ENCODE measurements at places on chromosomes 2 and 18.

- DNase-seq: peak; percentile 62
These were observed 38.5 kb downstream of the PNO1 start for GRCh38 chr2:68196120-68196716.

DNA sequence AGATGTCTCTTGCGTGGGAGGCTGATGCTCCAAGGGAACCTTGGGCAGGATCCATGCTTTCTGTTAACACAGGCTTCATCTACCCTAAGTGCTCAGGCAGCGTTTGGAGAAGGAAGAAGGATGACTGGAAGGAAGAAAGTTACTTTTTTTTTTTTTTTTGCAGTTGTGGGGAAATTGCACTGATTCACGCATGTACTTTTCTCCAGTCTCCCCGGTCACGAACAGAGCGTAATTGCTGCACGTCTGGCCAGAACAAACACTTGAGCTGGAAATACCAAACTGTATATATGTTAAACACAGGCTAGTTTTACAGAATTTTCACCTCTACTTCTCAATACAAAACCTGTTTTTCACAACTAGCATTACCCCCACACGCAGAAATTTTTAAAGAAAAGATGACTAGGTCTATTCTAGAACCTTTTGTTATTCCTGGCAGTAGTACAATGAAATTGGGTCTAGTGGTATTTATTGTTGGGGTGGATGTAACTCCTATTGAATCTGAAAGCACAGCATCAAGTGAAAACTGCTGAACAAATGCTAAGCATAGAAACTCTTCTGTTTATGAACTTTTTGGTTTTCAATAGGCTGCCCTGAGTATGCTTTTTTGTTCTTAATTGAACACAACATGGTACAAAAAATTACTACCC, 9.3 kb upstream of the SCYGR5 start:
- no peak for DNase-seq

- no peak for DNase-seq
These were observed 8.8 kb upstream of the ITGB6 start for GRCh38 chr2:160208655-160209515.

DNA sequence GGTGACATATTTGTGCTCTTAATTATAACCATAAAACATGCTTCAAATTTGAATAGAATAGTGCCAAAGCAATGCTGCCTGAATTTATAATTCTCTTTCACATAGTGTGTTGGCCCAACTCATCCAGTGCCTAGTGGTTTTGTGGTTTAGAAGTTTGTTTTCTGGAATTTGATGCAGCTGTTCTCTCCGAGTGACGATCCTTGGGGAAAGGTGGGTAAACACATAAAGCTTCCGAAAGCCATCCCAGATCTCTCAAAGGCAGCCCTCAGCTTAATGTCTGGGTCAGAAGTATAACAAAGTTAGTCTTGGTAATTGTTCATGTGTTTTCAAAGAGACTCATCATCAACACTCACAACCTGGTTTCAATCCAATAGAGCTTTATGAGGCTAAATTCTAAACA, 235.6 kb upstream of the CDH2 start:
- peak; percentile 5 for DNase-seq

GRCh38 chr2:182897137-182897536, 30.7 kb upstream of the FRZB start:
- peak; percentile 67 for DNase-seq

DNA sequence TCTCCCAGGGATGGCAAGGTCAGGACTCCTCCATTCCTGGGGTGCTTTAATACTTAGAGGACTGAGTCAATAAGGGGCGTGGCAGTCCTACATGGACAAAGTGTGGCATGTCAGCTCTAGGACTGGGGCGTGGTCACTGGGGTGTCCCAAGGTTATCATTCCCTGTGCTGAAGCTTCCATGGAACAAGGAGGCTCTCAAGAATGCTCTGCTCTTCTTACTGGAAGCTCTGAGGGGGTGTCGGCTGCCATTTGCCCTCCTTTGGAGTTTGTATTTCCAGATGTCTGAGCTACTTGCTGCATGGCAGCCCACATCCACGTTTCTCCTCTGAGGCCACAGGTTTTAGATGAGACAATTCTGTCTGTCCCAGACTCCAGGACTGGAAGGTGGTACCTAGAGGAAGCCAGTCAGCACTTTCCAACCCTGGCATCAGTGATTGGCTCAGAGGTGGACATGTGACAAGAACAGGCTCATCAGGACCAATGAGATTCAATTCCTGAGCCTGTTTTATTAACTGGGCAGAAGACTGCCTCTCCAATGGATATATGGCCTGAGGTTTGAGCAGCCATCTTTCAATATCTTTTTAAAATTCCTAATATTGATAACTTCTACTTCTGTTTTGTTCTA, 128.9 kb upstream of the ARL4C start:
- DNase-seq: no peak

DNA sequence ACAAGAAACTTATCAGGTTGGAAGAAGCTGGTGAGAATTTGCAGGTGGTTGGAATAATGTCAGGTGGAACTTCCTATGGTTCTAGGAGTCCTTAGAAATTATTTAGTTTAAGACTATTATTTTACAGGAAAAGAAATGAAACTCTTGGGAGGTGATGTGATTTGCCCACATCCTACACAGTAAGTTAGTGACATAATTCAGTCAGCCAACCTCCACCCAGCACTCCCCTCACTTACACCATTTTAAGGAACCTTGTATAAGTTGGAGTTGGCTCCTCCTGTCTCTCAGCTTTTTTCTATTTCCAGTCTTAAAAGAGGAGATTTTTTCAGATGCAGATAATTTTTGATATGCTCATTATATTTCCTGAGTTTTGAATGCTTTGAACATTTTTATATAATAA, 86.4 kb downstream of the SKA1 start:
- no peak for DNase-seq

- DNase-seq: no peak
These were observed 41.6 kb upstream of the NRP2 start for GRCh38 chr2:205640716-205641115.

GRCh38 chr2:124027182-124027581, 2.1 kb downstream of the CNTNAP5 start:
- DNase-seq: peak; percentile 6

GRCh38 chr2:210555555-210555954, 844 bp upstream of the CPS1 start:
- DNase-seq: no peak

GRCh38 chr2:61175036-61175435, 13.0 kb downstream of the C2orf74 start:
- DNase-seq: no peak

DNA sequence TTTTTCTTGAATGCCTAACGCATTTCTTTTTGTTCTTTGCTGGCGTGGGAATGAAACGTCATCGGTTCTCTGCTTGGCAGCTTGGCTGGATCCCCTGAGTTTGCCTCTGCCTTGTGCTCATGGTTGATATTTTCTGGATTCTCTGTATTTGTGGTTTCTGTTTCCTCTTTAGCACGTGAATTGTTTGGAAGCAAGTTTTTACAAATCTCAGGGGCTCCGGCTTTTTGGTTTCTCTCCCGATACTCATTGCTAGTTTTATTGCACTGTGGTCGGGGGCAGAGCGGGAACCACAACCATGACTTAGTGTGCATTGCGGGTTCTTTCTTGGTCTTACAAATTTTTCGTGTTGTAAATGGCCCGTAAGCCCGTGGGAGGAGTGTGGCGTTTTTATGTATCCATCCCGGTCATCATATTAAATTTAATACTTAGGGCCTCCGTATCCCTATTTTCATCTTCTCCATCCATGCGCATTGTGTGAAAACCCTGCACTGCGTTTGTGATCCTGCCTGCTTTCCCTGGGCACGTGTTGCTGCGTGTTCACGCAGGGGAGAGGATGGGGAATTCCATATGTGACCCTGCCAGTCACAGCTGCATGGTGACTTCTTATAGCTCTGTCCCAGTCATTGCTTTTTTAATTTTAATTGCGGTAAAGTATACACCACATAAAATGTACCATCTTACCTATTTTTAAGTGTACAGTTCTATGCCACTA, 9.4 kb downstream of the RAMP1 start:
- DNase-seq: no peak

DNA sequence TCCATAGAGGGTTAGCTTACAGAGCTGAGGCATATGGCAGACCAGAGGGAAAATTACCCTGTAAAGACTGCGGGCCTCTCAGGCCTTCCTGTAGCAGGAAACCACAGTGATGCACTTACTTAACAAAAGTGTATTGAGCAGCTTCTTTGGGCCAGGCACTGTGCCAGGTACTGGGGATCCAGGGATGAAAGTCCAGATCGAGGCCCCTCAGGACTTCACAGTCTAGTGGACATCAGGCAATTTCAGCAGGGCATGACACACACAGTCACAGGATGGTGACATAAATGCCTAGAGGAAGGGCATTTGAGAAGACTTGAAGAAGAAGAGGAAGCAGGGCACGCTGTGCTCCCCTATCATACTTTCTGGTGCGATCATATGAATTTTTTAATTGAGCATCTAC, 71.7 kb downstream of the MARCO start:
- DNase-seq: no peak

DNA sequence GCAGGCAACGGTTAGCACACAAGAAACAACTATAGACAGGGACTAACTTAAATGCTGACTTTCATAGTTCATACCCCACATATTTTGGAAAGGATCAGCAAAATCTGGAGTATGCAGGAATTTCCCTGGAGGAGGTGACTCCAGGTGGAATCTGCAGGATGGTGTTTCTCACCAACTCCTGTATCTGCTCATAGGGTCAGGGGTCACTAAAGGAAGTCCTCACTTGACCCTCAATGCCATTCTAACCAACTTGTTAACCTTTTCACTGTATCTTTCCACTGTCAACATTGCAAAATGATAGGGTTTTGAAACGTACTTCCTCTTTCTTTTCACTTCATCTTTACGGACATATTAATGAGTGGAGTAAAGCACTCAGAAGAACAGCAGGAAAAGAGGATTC, 207.0 kb upstream of the CXCR4 start:
- DNase-seq: no peak

- no peak for DNase-seq
These were observed 61.8 kb downstream of the CABYR start for GRCh38 chr18:24200494-24201290.

GRCh38 chr2:59899692-59900091, 653.8 kb downstream of the BCL11A start:
- DNase-seq: no peak

GRCh38 chr2:1848599-1848995, 104.3 kb upstream of the PXDN start:
- no peak for DNase-seq

GRCh38 chr2:180077295-180077906, 70.3 kb upstream of the CWC22 start:
- peak; percentile 26 for DNase-seq

DNA sequence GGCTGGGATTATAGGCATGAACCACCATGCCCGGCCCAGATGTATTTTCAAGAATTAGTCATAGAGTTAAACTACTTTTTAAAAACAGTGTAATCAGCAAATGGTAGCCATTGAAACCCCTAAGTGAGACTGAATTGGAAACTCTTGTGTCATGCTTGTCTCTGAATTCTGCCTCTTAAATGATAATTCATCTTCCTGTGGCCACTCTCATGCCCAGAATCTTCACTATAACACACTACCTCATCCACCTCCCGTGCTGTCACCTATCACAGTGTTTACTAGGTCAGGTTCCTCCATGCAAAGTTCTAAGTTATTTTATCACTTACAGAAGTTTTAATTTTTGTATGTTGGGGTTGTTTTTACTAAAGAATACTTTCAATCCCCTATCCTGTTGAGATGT, 197.5 kb downstream of the PHLPP1 start:
- no peak for DNase-seq

GRCh38 chr2:37774976-37775907, 103.8 kb upstream of the CDC42EP3 start:
- no peak for DNase-seq

DNA sequence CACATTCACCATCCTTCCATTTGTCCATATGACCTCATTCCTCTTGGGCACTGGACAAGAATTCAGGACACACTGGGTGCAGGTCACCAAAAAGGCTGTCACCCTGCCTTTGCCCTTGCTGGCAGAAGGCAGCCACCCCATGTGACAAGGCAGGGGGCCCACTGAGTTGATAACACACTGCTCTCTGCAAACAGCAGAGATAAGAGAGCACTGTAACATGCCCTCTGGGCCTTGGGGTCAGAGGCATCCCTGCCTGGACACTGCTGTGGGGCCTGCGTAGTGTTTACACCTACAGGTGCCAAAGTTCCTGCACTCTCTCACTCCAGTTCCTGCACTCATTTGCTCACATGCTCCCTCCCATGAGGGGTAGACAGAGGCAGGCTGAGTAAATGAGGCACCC, 344.7 kb upstream of the TCF4 start:
- no peak for DNase-seq

GRCh38 chr2:207513551-207514257, 16.1 kb upstream of the CREB1 start:
- DNase-seq: peak; percentile 96

- DNase-seq: no peak
These were observed 16.2 kb downstream of the EML4 start for GRCh38 chr2:42185220-42185921.

GRCh38 chr18:57131101-57131500, 15.8 kb upstream of the BOD1L2 start:
- no peak for DNase-seq

- no peak for DNase-seq
These were observed 4.2 kb downstream of the ZNF512 start for GRCh38 chr2:27587025-27587424.

DNA sequence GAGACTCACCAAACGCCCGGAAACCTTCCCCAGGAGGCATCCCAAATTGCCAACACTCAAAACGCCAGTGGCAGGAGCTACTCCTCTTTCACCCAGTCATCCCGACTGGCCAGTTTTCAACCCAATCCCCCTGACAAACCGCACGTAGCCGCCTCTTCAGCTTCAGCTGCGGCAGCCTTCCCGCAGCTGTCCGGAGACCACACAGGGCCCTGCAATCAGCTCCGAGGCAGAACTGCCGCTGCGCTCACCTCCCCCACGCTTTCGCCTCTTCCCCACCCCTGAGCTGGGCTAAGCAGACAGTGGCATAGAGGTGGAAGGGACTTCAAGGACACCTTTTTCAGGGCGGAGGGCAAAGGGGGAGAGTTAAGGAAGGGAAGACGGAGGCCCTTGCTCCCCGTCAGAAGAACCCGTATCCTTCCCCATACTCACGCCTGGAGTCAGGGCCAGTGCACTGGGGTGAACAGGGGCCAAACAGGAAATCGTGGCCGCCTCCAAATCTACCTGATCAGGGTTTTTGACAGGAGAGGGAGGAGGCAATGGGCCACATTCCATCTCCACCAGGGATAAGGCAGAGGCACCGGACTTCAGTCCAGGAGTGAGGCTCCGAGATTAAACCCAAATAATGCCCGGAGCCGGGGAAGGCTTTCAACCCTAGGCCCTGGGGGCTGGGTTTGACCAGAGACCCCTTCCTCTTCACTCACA, 16.9 kb downstream of the CYP26B1 start:
- DNase-seq: no peak

- DNase-seq: no peak
These were observed 35.2 kb downstream of the COPS8 start for GRCh38 chr2:237120916-237121315.

DNA sequence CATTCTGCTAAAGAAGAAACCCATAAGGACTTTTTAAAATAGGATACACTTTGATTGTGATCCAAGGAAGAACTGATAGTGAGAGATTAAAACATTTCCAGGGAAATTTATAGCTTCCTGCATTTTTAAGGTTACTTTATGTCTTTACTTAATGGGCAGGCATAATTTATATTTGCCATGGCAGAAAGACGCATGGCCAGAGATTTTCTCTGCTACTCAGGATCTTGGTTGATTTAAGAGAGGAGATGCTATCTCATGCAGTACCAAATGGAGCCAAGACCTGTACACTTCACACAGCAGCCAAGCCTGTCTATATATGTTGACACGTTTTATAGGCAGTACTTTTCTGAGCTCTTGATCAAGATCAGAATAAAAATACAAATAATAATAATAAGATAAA, 60.9 kb upstream of the NT5C1B start:
- no peak for DNase-seq

GRCh38 chr2:54724560-54725342, 1.3 kb downstream of the EML6 start:
- DNase-seq: peak; percentile 28
